Stimulated activated CD8-positive, alpha-beta memory T cell treated with anti-CD3 and anti-CD28 coated beads, Interleukin-2, amount 100 ng/mL, for 48 hours (primary cell): ENCODE measurements at places on chromosomes 2 and 18.

GRCh38 chr18:378079-378478 is 110.2 kb upstream of the THOC1 start:
- DNase-seq: no peak

- DNase-seq: no peak
Measured at GRCh38 chr2:191351921-191352320, 106.7 kb downstream of the MYO1B start.

GRCh38 chr2:45233301-45233700 is 224.0 kb upstream of the SIX2 start:
- DNase-seq: no peak

DNA sequence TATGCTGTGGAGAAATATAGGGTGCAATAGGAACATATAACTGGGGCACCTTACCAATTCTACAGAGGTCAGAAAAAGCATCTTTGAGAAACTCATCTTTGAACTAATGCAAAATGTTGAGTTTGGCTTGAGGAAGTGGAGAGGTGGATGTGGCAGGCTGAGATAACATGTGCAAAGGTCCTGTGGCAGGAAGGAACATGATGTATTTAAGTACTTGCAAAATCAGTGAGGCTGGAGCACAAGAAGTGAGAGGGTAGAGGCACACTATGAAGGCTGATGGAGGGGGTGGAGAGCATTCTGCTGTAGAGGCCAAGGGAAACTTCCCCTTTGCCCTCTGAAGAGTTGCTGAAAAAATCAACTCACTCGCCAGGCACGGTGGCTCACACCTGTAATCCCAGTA is 14.7 kb upstream of the RAB1A start:
- DNase-seq: no peak

DNA sequence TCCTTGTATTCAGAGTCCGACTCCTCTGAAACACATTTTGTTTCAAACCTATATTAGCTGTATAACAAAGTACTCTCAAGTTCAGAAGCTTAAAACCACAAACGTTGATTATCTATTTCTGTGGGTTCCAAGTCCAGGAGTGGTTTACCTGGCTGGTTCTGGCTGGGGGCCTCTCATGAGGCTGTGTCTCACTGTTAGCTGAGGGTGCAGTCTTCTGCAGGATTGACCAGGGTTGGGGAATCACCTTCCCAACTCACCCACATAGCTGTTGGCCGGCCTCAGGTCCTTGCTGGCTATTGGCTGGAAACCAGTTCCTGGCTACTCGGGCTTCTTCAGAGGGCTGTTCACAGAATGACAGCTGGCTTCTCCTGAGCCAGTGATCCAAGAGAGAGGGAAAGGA is 18.0 kb upstream of the ATIC start:
- no peak for DNase-seq

GRCh38 chr18:41624460-41624859 is 330.6 kb upstream of the PIK3C3 start:
- DNase-seq: no peak

DNA sequence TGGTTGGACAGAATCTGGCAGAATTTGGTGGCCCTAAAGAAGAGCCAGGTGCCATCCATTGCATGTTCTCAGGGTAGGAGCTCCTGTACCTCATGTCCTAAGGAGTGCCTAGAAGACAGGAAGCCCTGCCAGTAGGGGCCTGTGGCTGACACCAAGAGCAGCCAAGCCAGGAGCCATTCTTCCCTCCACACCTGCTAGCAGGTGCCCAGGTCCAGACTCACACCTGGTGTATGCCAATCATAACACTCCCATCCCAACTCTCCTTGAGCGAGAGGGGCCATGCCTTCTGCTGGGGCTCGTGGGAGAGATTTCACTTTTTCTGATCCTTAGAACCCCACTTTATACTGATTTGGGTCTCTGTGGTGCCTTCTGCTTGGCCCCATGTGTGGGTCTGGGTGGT is 26.5 kb upstream of the TMEM37 start:
- no peak for DNase-seq

DNA sequence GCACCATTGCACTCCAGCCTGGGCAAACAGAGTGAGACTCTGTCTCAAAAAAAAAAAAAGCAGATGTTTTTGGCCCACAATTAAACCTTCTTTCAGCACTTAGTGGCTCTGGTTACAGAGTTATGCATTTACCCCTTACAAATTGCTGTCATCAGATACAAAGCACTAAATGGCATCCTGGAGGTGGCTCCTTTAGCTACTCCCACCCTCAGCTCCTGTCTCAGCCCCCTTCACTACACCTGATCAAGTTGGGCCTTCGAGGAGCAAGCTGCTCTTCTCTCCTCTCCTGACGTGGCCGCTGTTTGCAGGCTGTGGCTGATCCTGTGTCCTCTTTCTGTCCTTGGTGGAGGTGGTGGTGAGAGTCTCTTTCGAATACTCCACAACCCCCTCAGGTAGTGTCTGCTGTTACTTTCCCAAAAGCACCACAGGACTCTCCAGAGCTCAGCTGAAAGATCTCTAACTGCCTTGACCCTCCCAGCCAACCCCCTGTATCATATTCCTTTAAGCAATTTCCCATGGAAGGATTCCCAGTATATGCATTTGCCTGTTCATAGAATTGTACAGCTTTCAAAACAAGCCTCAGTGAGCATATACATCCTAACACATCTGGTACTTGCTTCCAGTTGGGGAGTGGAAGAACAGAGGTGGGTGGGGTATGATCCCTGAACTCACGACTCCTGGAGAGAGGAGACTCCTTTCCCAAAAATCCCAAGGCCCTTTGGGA is 285.9 kb downstream of the CLIP4 start:
- no peak for DNase-seq

GRCh38 chr2:12296915-12297314 is 419.8 kb upstream of the TRIB2 start:
- no peak for DNase-seq

GRCh38 chr2:200311139-200311538 is 4.6 kb downstream of the SPATS2L start:
- DNase-seq: no peak

- DNase-seq: no peak
Measured at GRCh38 chr2:44075541-44075940, 79.8 kb upstream of the LRPPRC start.

DNA sequence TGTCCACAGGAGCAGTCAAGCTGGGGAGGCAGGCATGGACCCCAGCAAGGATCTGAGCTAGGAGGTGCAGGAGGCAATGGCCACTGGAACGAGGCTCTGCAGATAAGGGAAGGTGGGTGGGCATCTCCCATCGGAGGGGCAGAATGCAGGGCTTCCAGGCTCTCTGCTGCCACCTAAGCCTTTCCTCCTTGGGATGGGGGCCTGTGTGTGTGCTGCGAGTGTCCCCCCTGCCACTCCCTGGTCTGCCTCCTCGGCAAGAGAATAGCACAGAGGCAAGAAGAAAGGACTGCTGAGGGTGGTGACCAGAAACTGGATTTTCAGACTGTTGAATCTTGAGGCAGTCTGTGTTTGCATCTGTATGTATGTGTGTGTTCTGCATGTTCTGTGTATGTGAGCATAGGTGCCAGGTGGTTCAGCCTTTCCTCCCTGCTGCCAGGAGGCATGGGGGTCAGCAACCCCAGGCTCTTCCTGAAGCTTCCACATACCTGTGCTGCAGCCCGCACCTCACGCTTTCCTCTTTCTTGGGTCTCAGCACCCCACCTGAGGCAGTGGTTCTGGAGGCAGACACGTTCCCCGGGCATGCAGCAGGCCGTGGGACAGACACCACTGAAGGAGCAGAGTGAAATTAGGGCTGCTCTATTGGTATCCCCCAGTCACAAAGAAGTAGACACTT is 86.7 kb downstream of the EPAS1 start:
- DNase-seq: no peak

DNA sequence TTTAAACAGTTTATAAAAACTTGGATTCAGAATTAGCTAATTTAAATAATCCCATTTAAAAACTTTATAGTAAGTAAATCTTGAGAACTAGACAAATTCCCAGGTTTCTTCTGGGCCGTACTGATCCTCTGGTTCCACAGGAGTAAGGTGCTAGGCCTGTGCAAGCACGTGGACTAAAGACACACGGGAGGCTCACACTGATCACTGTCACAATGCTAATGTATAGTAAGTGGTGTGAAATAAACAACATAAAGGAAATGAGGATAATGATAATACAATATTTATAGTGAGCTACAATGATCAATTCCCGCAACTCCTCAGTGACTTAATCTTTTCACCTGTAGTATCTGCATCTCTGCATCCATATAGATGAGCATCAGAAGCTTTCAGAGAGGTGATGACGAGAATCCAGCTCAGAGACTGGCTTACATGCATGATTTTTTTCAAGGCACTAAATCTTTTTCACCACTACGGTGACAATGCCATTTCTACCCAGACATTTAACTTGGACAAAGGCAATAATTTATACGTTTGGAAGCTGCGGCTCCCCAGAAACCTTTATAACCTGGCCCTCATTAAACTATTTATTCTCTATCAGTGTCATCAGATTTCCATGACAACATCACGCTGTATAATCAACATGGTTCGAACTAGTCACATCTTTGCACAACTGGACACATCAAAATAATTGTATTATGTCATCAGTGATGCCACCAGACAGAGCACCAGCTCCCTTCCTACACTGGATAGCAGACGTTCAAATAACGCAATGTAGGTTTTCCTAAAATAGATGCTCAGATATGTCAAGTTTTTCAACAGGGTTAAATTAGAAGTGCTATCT is 196.2 kb downstream of the ZNF385B start:
- no peak for DNase-seq

GRCh38 chr2:241796209-241796608 is 12.8 kb upstream of the NEU4 start:
- DNase-seq: no peak

DNA sequence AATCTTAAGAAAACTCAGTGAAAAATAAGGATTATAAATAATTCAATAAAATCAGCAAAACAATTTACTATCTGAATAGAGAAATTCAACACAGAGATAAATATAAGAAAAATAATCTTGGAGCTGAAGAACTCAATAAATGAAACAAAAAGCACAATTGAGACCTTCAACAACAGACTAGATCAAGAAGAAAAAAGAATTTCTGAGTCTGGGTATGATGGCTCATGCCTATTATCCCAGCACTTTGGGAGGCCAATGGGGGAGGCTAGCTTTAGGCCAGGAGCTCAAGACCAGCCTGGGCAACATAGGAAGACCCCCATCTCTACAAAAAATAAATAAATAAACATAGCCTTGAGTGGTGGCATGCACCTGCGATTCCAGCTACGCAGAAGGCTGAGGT is 1295.7 kb upstream of the NRXN1 start:
- DNase-seq: no peak

- no peak for DNase-seq
Measured at GRCh38 chr2:84243788-84244733, 215.0 kb downstream of the SUCLG1 start.

DNA sequence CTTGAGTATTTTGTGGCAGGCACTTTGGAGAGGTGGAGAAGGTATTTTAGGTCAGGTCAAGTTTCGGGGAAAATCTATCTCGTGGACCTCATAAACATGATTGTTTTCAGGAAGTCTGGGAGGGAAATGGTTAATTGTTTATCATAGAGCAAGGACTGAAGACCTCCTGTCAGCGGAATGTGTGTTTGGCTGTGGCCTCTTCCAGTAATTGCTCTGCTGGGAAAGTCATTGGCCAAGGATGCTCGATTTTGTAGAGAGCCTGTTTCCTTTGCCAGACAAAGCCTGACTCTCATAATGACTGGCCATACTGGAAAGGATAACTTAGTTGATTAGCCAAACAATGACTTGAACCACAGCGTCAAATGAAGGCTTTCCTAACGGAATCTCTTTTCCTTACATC is 30.0 kb downstream of the IL1R2 start:
- no peak for DNase-seq

DNA sequence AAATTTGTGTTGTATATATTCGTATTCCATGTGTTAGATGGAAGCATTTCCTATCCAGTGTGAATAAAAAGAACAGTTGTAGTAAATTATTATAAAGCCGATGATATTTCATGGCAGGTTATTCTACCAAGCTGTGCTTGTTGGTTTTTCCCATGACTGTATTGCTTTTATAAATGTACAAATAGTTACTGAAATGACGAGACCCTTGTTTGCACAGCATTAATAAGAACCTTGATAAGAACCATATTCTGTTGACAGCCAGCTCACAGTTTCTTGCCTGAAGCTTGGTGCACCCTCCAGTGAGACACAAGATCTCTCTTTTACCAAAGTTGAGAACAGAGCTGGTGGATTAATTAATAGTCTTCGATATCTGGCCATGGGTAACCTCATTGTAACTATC is 138.8 kb downstream of the GFPT1 start:
- no peak for DNase-seq

- no peak for DNase-seq
Measured at GRCh38 chr18:64332835-64333234, 183.9 kb upstream of the LINC00305 start.

- no peak for DNase-seq
Measured at GRCh38 chr2:3361518-3362389, 15.9 kb downstream of the EIPR1 start.

DNA sequence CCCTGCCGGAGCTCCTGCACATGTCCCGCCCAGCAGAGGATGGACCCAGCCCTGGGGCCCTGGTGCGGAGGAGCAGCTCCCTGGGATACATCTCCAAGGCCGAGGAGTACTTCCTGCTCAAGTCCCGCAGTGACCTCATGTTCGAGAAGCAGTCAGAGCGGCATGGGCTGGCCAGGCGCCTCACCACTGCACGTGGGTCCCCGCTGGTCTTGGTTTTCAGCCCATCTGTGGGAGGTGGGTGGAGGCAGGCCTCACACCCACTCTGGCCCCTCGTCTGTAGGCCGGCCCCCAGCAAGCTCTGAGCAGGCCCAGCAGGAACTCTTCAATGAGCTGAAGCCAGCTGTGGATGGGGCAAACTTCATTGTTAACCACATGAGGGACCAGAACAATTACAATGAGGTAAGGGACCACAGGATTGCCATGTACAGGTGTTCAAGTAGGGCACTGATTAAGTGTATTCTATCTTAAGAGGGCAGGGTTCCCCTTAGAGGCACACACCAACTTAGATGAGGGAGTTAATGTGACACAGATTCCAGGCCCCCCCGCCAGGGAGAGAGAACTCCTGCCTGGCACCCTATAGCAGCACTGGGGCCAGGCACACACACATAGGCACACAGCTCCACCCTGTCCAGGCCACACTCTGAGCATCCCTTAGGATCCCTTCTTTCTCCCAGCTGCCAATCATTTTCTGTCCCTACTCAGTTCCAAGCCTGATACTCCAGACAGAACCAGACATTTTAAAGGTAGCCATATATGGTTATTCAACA is 5.4 kb upstream of the CHRNG start:
- no peak for DNase-seq
